BE2C (cell line): ENCODE measurements at places on chromosomes 7 and 10.

DNA sequence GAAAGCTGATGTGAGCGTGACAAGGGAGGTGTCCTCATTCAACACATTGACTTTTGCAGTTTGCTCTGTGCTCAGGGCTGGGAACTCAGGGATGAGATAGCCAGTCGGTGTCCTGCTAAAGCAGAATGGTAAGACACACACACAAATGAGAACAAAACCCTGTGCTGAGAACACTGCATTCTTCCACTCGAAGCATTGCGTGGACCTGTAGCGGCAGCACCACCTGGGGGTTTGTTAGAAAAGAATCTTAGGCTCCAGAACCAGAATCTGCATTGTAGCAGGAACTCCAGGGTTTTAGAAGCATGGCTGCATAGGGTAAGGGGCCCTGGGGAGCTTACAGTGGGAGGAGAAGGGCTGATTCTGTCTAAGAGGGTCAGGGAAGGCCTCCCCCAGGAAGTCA, 21.5 kb upstream of the OGDHL start:
- peak; percentile 22 for DNase-seq

GRCh38 chr10:8300925-8301324, 246.4 kb downstream of the GATA3 start:
- DNase-seq: peak; percentile 51

DNA sequence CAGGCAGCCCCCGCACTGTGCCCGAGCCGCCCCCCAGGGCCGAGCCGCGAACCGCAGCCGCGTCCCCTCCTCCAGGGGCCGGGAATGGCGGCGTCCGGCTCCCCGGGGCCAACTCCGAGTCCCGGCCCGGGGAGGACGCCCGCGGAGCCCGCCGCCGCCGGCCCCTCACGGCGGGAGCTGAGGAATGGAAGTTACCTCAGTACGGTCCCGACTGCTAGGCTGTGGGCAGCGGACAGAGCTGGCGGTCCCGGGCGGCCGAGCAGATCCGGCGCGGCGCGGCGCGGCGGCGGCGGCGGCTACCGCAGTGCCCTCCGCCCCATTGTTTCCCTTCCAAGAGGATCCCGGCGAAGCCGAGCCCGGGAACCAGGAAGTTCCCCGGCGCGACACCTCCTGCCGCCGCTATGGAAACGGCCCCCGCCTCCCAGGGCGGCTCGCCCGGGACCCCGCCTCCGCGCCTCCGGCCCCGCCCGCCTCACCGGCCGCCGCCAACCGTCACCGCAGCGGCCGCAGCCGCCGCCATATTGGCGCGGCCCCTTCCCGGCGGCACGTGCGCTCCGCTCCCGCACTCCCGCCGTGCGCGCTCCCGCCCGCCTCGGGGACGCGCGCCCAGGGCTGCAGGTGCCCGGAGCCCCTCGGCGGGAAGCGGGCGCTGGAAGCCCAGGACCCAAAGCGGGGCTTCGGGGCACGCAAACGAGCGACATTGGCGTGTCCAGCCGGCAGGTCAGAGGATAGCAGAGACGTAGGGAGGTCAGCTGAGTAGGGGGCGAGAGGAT, at the start of gene USP6NL:
Gene USP6NL (minus strand): TSS at position 403 of the 773 bp plus-strand sequence. CDS start 14,016 bp downstream, outside the sequence.
- DNase-seq: peak; percentile 88

DNA sequence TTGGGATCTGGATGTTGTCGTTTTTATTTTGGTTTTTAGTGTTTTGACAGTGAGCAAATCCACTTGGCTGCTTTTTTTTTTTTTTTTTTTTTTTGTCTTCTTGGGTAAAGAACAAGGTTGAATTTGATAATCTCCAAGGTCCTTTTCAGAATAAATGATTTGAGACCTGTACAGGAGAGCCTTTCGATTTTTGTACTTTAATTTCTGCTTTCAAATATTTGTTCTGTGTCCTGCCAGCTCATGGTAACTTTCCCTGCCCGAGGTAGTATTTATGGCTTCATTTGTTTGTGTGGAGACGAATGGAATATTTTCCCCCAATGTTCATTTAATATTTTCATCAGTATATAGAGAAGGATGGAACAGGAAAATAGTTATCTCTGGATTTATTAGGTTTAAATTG, 19.9 kb downstream of the WAC start:
- no peak for DNase-seq

DNA sequence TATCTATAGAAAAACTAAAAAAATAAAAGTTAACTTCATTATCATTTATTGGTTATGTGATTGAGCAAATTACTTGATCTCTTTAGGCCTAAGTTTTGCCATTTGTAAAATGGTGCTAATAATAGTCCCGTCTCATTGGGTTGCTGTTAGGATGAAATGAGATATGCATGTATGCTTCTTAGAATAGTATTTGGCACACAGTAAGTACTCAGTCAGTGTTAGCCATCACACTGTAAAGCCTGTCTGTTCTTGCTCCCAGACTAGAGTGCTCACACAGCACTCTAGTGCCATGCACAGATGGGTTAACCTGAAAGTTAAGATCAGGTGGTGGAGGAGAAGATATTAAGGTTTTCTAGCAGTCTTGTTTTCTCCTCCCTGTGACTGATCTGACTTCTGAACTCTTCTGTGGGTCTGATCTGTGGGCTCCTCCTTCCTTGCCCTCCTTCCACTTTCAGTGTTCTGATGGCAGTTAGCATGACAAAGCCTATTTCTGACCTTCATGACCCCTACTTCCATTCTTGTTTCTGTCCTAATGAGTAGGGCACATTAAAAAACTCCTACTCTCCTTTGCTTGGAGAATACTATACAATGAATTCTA, 167.5 kb downstream of the RNLS start:
- no peak for DNase-seq

GRCh38 chr7:110809832-110810231, 281.1 kb upstream of the LRRN3 start:
- DNase-seq: no peak
